ENCODE measurements at places on chromosomes 7 and 10.

DNA sequence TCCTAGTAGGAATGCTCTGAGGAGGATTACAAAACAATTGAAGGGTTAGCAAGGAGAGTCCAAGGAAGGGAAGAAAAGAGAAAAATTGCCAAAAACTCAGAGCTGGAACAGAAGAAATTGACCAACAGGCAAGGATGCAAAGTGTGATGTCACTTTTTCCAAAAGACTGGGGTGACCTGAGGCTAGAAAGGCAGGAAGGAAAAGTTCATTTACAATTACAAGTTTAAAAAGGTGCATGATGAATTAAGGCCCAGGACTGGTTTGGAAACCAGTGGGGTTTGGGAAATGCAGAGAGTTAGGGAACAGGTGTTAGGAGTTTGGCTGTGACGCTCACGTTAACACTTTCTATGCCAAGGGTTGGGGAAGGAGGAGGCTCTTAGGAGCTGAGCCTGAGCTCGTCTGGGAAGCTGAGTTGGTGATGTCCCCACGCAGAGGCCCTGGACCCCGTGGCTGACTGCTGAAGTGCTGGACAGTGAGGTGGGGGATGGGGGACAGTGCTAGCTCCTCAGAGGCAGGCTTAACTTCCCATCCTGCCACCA, 92.6 kb upstream of the PODXL start:
- no peaks in the 10 kb centered on the region for H3K27me3 ChIP-seq
- H3K4me1 ChIP-seq, result peaks cover 7% of the 10 kb centered on the region
- H3K36me3 ChIP-seq, result no peaks in the 10 kb centered on the region
- DNase-seq, result no peak

GRCh38 chr7:151389768-151390597, 19.9 kb downstream of the WDR86 start:
- no peak overlapping the region for H3K27ac ChIP-seq
- no peaks in the 10 kb centered on the region for H3K36me3 ChIP-seq
- no peak overlapping the region for H3K4me3 ChIP-seq
- no peaks in the 10 kb centered on the region for H3K27me3 ChIP-seq
- no peak for DNase-seq

DNA sequence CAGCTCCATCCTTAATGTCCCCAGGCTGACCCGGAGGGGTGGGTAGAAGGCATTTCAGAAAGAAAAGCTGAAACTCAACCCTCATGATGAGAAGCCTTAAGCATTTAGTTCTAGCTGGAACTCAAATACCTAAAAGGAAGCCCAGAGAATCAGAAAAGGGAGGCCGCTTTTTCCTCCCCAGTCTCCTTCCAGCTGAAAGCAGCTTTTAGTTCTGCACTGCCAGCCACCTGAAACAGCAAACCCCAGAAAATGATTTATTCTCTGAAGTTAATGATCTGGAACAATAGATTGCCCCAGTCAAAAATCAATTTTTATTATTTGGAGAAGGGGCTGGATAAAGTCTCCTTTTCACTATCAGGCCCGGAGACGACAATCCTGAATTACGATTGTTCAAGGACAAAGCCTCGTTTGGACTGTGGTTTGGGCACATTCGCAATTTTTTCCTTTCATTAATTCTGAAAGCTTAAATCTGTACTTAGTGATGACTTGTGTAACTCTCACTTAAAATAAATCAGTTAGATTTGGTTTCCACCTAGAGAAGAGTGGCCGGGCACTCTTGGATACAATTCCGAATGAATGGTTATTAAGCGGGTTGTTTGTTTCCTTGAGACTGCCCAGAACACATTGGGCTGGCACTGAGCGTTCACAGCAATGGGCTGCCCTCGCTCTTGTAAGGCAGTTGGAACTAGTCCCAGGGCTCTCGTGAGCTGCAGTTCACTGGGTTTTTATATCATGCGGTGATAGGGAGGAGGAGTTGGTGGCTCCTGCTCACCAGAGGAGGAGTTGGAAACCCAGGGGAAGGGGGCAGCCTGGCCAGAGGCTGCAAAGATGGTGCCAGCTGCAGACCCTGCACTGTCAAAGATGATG, 262.2 kb downstream of the CCSER2 start:
- no peak overlapping the region for H3K27ac ChIP-seq
- H3K4me3 ChIP-seq, result no peak overlapping the region
- H3K27me3 ChIP-seq, result no peaks in the 10 kb centered on the region
- H3K4me1 ChIP-seq, result no peaks in the 10 kb centered on the region

- no peaks in the 10 kb centered on the region for H3K36me3 ChIP-seq
- DNase-seq, result no peak
- no peaks in the 10 kb centered on the region for H3K27me3 ChIP-seq
- no peak overlapping the region for H3K4me3 ChIP-seq
- no peak overlapping the region for H3K27ac ChIP-seq
Measured at GRCh38 chr7:12769444-12769843, 82.0 kb downstream of the ARL4A start.

DNA sequence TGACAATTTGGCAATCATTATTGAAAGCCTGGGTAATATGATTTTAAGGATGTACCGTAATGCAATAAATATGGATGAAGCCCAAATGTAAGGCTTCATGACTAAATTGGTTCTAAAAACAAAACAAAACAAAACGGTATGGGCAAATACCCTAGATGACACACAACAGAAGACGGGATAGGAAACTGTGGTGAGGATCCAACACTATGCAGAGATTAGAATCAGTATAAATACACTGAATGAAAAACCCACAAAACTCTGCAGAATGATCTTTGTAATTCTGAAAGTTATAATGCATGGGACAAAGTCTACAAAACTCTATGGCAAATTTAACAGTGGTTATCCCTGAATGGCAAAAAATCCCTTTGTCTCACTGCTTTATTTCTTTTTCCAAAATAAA, 57.6 kb downstream of the MALSU1 start:
- peaks cover 74% of the 10 kb centered on the region for H3K4me1 ChIP-seq
- peak overlapping the region; percentile 85 for H3K27ac ChIP-seq
- H3K4me3 ChIP-seq, result no peak overlapping the region

DNA sequence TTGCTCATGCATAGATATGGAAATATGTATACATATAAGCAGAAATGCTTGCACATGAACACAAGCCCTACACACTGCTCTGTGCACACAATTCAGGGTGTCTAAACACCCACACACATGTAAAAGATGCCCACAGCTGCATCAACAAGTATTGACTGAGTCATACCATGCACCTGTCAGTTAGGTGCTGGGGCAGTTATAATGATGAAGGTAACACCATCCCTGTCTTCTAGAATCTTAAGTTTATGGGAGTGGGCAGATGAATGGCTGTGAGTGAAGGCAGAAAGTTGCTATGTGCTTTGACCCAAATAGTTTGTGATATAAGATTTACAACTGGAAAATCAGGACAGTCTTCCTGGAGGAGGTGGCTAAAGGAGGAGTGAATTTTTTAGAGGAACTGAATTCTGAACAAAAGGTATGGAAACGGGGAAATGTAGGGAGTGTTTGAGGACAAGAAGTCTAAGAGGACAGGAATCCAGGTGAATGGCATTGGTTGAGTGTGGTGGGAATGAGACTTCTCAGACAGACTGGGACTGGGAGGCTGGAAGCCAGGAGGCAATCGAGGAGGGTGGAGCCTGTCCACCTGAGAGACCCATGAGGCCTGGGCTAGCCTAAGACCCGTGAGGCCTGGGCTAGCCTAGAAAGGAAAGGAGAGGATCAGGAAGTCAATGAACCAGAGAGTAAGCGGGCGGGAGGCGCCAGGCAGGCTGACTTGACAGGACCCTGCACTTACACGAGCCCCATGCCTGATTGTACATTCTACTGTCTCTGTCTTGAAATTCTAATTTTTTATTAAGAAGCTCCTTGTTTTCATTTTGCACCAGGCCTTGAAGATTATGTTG, 20.7 kb downstream of the POLL start:
- H3K4me1 ChIP-seq, result peaks cover 7% of the 10 kb centered on the region
- peaks cover 7% of the 10 kb centered on the region for H3K27me3 ChIP-seq
- no peaks in the 10 kb centered on the region for H3K36me3 ChIP-seq
- DNase-seq, result no peak

DNA sequence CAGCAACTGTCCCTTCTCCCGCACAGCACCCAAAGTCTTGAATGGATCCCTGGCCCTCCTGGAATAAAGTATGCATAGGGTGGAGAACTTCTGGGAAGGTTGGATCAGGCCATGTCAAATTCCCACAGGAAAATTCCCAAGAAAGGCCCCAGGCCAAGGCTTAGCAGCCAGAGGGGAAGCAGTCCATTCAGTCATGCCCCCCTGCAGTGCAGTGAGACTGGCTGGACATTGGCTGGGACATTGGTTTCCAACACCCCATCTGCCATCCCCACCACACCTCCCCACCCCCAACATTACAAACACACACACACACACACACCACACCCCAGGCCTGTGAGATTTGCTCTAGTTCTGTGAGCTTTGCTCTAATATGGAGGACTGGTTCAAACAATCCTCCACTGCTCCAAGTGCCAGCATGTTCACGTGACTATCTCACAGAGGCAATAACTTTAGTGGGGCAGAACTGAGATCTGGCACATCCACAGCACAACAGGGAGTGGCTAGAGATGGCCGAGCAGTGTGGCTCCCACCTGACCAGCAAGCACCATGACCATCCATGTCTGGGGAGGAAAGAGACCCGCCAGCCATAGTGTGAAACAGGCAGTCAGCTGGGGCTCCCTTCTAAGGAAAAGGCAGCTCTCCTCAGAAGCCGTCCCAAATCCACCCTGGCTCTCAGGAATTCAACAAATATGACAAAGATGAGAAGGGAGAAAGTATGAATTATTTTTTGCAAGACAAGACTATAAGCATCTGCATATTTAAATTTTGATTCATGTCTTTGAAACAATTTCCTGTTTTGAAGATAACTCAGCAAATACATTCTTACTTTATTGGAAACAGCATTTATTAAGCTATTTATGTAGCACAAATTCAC, 6.7 kb upstream of the FAM170B start:
- H3K27ac ChIP-seq, result no peak overlapping the region
- H3K4me1 ChIP-seq, result no peaks in the 10 kb centered on the region
- H3K27me3 ChIP-seq, result peaks cover 8% of the 10 kb centered on the region
- no peak overlapping the region for H3K4me3 ChIP-seq

DNA sequence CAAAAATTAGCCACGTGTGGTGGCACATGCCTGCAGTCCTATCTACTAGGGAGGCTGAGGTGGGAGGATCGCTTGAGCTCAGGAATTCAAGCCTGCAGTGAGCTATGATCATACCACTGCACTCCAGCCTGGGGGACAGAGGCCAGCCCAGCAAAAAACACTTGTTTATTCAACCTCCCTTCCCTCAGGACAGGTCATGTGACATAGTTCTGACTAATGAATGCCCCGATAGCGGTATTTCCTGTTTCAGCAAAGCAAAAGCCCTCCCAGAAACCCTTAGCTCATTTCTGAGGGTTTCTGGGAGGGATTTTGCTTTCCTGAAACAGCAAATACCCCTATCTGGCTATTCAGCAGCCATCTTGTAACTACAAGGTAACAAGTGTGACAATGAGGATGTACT, 157.1 kb downstream of the GATA3 start:
- no peak for DNase-seq
- no peaks in the 10 kb centered on the region for H3K36me3 ChIP-seq
- H3K27ac ChIP-seq, result no peak overlapping the region
- no peaks in the 10 kb centered on the region for H3K27me3 ChIP-seq
- no peak overlapping the region for H3K4me3 ChIP-seq

DNA sequence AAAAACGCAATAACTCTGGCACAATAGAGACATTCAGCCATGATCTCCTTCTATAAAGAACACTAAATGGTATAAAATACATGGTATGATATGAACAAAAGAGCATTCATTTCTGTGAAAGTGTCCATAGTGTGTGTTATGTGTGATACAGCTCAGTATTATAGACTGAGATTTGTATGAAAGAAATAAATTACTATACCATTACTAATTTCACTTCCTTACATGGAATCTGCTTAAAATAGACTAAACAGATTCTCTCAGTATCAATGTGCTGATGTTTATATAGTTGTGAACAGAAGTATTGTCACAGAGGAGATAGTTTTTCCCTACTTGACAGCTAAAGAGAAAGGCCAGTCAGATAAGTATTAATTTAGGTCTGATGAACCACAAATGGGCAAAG, 10.8 kb downstream of the SEMA3A start:
- H3K4me1 ChIP-seq, result peaks cover 8% of the 10 kb centered on the region
- DNase-seq, result no peak
- H3K27me3 ChIP-seq, result no peaks in the 10 kb centered on the region
- H3K4me3 ChIP-seq, result no peak overlapping the region
